ENCODE measurements at places on chromosomes 1 and 21. TPM values are rescaled to one million over a fixed set of nuclear protein-coding genes. Genes with fewer than 3 reads are reported as not detected.

GRCh38 chr21:25964015-25964414, 206.6 kb downstream of the APP start:
- DNase-seq = no peak

- peak; percentile 94 for DNase-seq
Observed at GRCh38 chr21:39033878-39034589, 149.2 kb downstream of the PSMG1 start.

DNA sequence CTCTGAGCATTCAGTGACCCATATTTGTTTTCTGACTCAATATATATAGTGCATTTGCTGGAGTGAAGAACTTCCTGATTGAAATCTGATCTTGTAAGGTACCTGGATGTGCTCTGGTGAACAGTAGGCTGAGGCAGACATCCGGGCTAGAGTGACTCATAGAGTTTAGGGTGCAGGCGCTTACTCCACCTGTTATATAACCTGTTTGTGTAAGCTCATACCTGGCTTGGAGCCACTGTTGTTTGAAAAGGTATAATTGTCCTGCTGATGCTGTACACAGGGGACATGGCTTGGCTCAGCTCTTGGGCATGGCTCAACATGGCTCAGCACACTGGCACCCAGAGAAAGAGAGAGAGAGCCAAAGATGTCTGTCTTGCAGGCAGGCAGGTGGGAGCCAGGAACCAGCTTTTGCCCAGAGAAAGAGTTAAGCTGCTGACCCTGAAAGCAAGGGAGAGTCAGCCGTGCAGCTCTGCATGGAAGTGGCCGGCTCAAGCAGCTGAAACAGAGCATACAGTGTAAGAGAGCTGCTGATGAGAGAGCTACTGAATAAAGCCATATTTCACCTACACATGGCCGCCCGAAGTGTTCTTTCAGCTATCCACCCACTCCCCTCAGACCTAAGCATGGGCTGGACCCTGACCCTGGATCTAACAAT, 43.2 kb downstream of the GJA5 start:
- peak; percentile 26 for DNase-seq

HSPA6 gene
- total RNA-seq = 0.64 TPM

DNA sequence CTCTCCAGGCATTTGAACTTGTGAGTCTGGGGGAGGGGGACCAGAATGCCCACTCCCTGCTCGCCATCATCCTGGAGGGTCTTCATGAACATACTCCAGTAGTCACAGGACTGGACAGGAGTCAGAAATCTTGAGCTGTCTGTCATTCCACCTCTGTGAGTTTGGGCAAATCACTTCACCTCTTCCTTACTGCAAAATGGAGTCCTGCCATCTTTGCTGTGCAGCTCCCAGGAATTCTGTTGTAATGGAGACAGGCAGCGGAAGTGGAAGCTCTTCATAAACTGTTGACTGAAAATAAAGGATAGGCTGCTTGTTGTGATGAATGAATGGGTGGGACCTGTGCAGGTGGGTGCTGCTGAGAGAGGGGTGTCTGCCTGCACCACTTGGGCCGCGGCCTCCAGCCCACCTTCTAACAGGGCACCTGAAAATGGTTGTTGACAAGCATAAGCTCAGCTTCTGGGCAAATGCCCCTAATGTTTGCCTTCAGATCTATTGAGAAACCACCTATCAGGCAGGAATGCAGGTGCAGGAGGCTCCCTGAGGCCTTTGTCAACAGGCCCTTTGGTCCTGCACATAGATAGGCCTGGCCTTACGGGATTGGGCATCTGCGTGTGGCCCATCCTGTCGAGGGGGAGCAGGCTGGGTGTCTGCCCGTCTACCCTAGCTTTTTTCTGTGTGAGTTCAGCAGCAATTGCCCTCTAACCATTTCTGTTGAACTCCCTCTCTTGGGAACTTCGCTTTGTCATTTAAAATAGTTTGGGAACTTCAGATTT, 321.0 kb downstream of the RPS6KC1 start:
- no peak for DNase-seq

DNA sequence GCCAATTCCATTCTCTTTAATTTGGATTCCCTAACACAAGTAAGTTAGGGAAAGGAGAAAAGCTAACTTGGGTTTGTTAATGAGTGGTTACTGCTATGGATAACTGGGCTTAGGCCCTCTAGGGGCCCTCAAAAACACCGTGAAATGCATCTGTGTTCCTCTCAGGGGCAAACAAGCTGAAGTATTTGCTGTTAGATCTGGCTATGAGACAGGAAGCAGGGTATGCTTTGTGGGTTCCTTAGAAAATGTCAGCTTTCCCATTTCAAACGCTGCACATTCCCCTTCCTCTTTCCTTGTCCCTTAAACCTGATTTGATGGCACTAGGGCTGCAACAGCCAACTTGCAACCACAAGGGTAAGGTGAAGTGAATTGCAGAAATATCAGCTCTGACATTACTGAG, 5.7 kb upstream of the CAP1 start:
- no peak for DNase-seq

DNA sequence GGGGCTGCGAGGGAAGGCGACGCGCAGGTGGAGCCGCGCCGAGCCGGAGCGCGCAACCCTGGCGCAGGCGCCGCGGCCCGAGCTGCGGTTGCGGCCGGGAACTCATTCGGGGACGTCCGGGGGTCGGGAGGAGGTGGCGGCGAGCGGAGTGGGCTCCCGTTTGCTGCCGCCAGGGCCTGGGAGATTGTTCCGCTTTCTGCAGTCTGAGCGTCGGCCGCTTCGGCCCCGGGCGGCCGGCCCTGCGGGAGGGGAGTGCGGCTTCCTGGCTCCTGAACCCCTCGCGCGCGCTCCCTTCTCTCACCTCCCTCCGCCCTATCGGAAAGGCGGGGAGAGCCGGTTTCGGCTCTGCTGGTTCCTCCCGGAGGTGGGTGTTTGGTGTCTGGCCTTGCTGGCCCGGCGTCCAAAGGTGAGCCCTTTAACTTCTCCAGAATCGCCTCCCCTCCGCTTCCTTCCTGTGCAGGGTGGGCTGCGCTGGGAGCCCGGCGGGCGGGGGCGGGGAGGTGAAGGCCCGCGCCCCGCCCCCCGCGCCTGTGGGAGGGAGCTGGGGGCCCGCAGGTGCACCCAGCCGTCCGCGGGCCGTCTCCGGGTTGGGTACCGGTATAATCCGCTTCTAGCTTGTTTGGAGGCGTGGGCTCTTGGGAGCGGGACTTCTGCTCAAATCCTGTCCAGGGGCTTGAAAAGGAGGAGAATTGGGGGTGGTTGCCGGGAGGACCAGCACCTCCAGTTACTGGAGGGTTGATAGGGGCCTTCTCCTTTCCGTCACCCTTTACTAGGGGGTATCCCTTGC, 683 bp downstream of the LRRC8D start:
- DNase-seq = peak; percentile 79

- no peak for DNase-seq
Observed at GRCh38 chr1:218735436-218736032, 390.4 kb downstream of the TGFB2 start.

AKR1A1 gene
- total RNA-seq = 220 TPM

GRCh38 chr1:19385869-19386591, 73.9 kb downstream of the SLC66A1 start:
- DNase-seq = peak; percentile 72

BPNT1 gene
- total RNA-seq = 57.4 TPM

DNA sequence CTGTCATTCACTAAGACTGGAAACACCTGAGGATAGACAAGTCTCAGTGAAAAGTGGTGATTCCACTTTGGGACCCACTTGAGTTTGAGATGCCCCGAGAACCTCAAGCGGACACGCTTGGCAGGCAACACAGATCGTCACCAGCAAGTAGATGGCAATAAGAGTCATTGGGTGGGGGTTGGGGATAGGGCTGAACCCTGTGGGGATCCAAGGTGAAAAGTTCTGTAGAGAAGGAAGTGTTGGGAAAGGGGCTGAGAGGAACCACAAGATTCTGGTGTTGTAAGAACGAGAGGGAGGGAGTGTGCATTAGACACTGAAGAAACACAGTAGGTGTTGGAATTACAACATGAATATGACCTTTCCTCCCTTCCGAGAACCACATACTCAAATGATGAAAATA, 45.4 kb upstream of the TDRD10 start:
- DNase-seq = no peak

- DNase-seq = no peak
Observed at GRCh38 chr1:245683676-245684075, 528.9 kb downstream of the KIF26B start.

GRCh38 chr1:108560189-108560873, 431 bp downstream of the EEIG2 start:
- peak; percentile 39 for DNase-seq

DNA sequence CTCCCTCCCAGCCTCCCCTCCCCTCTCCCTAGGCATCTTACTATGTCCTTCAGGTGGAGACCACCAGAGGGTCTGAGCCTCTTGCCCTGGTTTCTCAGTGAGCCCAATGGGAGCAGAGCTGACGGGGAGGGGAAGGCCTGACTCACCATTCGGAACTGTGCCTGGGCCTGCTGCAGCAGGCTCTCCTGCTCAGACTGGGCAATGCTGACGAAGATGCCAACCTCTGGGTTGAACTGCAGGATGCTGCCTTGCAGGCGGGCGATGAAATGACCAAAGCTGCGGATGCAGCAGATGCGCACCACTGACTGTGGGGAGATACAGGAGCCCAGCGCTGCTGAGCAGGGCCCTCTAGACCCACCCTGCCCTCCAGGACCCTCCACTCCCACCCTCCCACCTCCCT, 11.0 kb upstream of the PAQR6 start:
- no peak for DNase-seq

S100A7 gene
- total RNA-seq = not detected

DNA sequence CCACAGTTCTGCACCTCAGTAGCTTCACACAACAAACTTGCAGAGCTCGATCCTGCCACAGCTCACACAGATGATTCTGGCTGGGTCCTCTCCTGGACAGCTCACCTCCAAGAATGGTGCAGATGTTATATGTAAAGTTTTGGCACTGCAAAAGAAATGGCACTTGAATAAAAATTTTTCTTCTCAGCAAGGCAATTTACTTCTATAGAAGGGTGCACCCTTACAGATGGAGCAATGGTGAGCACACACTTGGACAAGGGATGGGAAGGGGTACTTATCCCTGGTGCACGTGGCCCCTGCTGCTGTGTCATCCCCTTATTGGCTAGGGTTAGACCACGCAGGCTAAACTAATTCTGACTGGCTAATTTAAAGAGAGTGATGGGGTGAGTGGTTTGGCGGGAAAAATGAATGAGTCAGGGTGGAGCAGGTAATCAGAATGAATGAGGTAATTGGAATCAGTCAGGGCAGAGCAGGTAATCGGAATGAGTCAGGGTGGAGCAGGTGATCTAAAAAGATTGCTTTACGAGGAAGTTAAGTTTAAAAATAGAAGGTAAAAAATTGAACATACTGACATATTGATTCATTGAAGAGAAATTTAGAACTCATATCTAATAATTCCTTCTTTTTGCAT, 12.0 kb upstream of the AADACL3 start:
- DNase-seq = no peak

FHL3 gene
- total RNA-seq = 6.8 TPM

DNA sequence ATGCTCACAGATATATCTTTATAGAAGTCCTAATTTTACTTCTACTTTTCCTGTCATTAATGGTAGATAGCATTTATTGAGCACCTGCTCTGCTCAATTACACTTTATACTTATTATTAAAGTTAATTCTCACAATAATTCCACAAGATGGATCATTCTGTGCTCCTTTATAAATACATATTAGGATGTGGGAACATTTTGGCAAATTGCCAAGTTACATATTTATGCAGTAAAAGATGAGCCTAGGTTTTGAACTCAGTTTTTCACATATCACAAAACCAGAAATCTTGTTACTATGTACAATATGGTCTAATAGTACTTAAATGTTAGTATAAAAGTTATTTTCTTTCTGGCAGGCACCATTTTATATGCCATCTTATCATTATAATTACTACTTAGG, 895.0 kb upstream of the B3GALT2 start:
- no peak for DNase-seq

THRAP3 gene
- total RNA-seq = 78.7 TPM

- DNase-seq = peak; percentile 88
Observed at GRCh38 chr1:22641906-22642636, 1.4 kb upstream of the C1QC start.

GRCh38 chr1:162003061-162003829, 20.4 kb downstream of the OLFML2B start:
- no peak for DNase-seq

TSACC gene
- total RNA-seq = not detected

GRCh38 chr1:74528123-74528522, 15.7 kb upstream of the LRRC53 start:
- no peak for DNase-seq

NT5C1A gene
- not detected for total RNA-seq

DNA sequence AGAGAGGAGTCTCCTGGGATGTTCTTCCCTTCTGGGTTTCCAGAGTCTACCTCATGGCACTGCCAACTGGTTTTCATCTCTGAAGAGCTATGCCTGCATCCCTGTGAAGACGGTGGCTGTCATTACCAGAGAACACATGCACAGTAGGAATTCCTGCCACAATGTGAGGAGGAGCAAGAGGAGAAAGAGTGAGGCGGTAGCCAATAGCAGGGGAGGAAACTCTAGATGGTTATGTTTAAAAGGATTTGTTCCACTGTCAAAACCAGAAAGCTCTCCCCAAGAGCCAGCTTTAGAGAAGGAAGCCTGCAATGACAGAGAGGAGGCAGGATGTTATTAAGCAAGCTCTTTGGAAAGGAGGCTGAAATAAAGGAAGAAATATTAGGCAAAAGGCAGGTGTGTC, 12.3 kb downstream of the LMX1A start:
- no peak for DNase-seq

DNA sequence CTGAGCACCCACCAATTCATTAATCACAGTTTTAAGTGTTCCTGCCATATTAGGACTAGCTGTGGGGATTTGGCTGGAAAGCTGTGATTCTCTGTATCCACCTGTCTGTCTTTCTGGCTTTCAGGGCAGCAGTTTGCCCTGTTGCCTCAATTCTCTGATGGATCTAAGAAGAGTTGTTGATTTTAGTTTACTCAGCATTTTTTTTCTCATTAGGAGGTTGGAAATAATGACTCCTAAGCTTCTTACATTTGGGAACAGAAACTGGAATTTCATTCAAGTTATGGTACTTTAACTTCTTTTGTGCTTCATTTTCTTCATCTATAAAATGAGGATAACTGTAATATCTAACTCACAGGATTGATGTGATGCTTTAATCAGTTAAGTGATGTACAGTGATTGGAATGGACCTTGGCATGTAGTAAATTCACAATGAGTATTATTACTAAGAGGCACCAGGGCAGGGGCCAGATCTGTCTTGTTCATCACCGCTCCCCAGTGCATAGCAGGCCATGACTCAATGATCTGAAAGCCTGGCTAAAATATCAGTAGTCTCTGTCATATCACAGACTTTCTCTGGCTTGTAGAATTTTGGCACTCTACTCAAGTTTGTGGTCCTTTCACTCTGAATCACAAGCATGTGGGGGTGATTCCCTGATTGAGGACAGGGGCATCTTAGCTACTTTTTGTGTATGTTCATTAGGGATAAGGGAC, 51.4 kb upstream of the GREM2 start:
- no peak for DNase-seq

- DNase-seq = no peak
Observed at GRCh38 chr1:14740016-14740415, 141.5 kb downstream of the KAZN start.

LCE2A gene
- not detected for total RNA-seq

GRCh38 chr21:34771512-34772028, 102.8 kb downstream of the CLIC6 start:
- DNase-seq = no peak
